ENCODE measurements at places on chromosomes 12 and 14.

- no peaks in the 10 kb centered on the region for H3K27me3 ChIP-seq
- no peak overlapping the region for H3K4me3 ChIP-seq
- no peak overlapping the region for H3K27ac ChIP-seq
- no peaks in the 10 kb centered on the region for H3K4me1 ChIP-seq
- no peaks in the 10 kb centered on the region for H3K36me3 ChIP-seq
Measured at GRCh38 chr12:73950507-73950906, 587.1 kb upstream of the ATXN7L3B start.

GRCh38 chr12:87259391-87259790 is 769.8 kb downstream of the C12orf50 start:
- H3K27ac ChIP-seq = no peak overlapping the region
- DNase-seq = no peak
- H3K4me1 ChIP-seq = no peaks in the 10 kb centered on the region

DNA sequence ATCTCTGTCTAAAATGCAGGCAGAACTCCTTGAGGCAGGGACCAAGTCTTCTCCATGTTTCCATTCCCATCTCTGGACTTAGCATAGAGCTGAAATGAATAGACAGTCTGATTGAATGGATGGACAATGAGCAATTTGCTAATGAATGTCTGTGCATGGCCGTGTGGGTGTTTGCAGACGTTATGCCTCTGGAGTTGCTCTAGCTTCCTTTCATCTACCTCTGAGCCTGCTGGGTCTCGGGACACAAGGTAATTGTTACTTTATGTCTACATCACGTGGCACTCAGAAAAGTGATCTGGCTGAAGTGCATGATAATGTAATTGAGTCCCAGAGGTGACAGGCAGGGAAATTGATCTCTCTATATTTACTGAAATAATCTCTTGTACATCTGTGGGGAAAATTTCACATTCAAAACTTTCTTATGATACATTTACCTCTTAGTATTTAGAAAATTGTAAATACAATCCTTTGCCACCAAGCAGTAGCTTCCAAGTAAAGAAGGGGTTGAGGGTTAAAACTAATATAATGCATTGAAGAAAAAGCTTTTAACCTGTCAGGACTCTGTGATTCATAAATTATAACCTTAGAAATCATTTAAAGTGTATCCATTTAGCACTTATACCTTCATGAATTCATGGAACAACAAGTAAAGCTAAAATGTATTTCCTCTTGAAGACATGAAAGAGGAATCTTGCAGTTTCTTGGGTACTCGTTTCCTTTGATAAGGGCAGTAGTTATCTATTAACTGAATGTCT is 424.1 kb downstream of the APAF1 start:
- no peak overlapping the region for H3K27ac ChIP-seq
- no peak overlapping the region for H3K4me3 ChIP-seq
- H3K36me3 ChIP-seq = no peaks in the 10 kb centered on the region
- no peaks in the 10 kb centered on the region for H3K27me3 ChIP-seq

- peaks cover 11% of the 10 kb centered on the region for H3K4me1 ChIP-seq
- no peak for DNase-seq
- H3K36me3 ChIP-seq = no peaks in the 10 kb centered on the region
- H3K27me3 ChIP-seq = peaks cover 3% of the 10 kb centered on the region
- no peak overlapping the region for H3K4me3 ChIP-seq
- H3K27ac ChIP-seq = no peak overlapping the region
Measured at GRCh38 chr14:105938055-105938863, 411.9 kb downstream of the TMEM121 start.

DNA sequence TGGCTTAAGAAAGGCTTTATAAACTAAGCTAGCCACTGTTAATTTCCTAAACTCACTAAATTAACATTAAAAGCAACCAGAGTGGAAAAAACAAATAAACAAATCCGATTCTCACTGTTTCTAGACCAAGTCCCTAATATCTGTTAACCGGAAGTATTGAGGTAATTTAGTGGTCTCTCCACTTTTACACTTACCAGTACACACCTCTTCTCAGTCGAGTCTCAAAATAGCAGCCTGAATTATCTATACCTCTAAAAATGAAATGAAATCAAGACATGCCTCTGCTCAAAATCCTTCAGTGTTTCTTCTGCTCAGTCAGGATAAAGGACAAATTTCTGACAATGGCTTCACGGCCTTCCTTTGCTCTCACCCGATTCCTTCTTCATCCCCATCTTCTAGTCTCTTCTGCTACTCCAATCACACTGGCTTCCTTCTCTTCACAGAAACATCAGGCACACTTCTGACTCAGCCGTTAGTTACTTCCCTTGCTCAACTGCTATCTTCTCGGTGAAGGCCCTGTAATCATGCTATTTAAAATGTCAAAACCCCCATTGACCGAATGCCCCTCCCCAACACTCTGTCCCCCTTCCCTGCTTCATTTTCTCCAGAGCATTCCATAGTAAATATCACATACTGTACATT is 161.3 kb downstream of the KITLG start:
- DNase-seq = no peak
- no peaks in the 10 kb centered on the region for H3K27me3 ChIP-seq
- H3K36me3 ChIP-seq = no peaks in the 10 kb centered on the region

DNA sequence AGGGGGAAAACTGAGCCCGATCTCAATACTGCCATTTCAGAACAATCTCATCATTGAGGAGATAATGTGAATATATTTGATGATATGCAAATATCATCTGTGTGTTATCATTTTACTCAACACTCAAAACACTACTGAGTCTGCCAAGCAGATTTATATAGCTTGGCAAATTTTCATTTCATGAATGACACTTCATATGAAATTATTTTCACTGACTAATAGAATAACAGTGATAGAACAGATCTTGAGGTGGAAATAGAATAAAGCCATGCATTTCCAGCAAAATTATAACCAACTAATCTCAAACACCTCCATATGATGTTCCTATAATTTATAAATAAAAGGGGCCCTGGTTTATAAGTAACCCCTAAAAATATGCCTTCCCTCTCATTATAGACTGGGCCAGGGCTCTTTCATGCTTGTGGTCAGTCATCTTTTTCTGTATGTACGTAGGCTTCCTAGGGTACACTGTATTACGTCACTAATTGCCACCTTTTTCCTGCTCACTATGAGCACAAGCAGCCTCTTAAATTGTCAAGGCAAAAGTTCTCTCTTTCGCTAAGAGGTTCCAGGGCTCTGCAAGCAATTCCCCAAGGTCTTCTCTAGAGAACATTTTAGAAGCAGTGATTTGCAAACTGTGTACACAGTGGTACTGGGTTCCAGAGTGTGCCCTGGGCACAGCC is 197.1 kb upstream of the FOXN3 start:
- H3K27ac ChIP-seq = no peak overlapping the region
- no peaks in the 10 kb centered on the region for H3K36me3 ChIP-seq

- H3K36me3 ChIP-seq = no peaks in the 10 kb centered on the region
- no peak for DNase-seq
- no peak overlapping the region for H3K4me3 ChIP-seq
- peaks cover 33% of the 10 kb centered on the region for H3K4me1 ChIP-seq
Measured at GRCh38 chr12:7642876-7643309, 22.8 kb downstream of the APOBEC1 start.

GRCh38 chr14:76729258-76729657 is 32.0 kb upstream of the VASH1 start:
- no peak overlapping the region for H3K27ac ChIP-seq
- no peak for DNase-seq
- H3K27me3 ChIP-seq = peaks cover 8% of the 10 kb centered on the region
- H3K36me3 ChIP-seq = no peaks in the 10 kb centered on the region
- H3K4me1 ChIP-seq = no peaks in the 10 kb centered on the region

GRCh38 chr12:52423661-52424500 is 10.3 kb downstream of the KRT75 start:
- H3K27me3 ChIP-seq = no peaks in the 10 kb centered on the region
- no peaks in the 10 kb centered on the region for H3K36me3 ChIP-seq
- no peak for DNase-seq
- H3K4me3 ChIP-seq = no peak overlapping the region
- no peak overlapping the region for H3K27ac ChIP-seq

GRCh38 chr12:25017336-25017735 is 68.4 kb upstream of the BCAT1 start:
- no peaks in the 10 kb centered on the region for H3K36me3 ChIP-seq
- H3K27me3 ChIP-seq = peaks cover 2% of the 10 kb centered on the region
- no peak overlapping the region for H3K27ac ChIP-seq
- no peaks in the 10 kb centered on the region for H3K4me1 ChIP-seq
- DNase-seq = no peak
- H3K4me3 ChIP-seq = no peak overlapping the region

GRCh38 chr12:121505513-121505912 is 75.3 kb downstream of the KDM2B start:
- no peak for DNase-seq
- H3K27me3 ChIP-seq = no peaks in the 10 kb centered on the region
- no peak overlapping the region for H3K27ac ChIP-seq
- H3K4me3 ChIP-seq = no peak overlapping the region

GRCh38 chr12:49448858-49449257 is 81.6 kb downstream of the SPATS2 start:
- H3K27me3 ChIP-seq = no peaks in the 10 kb centered on the region
- no peaks in the 10 kb centered on the region for H3K36me3 ChIP-seq
- no peak for DNase-seq
- no peak overlapping the region for H3K27ac ChIP-seq
- no peak overlapping the region for H3K4me3 ChIP-seq
- H3K4me1 ChIP-seq = no peaks in the 10 kb centered on the region

DNA sequence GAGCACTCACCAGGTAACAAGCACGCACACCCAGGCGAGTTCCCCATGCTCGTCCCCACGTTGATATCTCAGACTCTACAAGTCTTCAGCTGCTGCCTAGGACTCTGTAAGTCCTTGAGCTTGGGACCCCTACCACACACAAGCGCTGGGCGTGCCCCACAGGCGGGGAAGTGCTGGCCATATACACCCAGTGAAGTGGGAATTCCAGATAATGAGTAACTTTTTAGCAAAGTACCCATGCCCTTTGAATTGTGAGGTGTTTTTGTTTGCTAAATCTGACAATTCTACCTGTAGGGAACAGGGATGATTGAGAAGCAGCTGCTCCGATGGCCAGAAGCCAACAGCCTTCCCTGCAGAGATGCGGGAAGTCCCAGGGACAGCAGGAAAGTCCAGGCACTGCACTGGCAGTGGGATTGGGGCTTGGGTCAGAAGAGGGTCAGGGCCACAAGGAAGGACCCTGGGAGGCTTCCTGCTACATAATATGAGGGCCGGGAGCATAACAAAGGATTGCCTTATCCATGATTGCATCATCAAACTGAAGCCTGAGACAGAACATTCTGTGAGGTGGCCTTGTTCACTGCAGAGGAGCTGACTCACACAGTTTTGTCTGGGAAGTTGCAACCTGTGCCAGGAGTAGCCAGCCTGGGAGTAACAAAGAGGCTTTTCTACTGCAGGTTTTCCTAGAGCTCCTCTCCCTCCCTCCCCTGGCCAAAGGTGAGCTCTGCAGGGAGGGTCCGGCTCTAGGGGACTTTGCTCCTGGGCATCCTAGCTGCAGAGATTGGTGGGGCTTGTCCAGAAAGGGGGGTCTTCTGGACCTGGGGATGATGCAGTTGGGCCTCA is 13.2 kb upstream of the SERPINA3 start:
- H3K4me1 ChIP-seq = no peaks in the 10 kb centered on the region
- no peak for DNase-seq
- no peaks in the 10 kb centered on the region for H3K27me3 ChIP-seq
- H3K27ac ChIP-seq = no peak overlapping the region
- no peak overlapping the region for H3K4me3 ChIP-seq

GRCh38 chr12:80178846-80179245 is 79.5 kb downstream of the OTOGL start:
- H3K4me1 ChIP-seq = no peaks in the 10 kb centered on the region
- no peak overlapping the region for H3K4me3 ChIP-seq
- no peak overlapping the region for H3K27ac ChIP-seq

DNA sequence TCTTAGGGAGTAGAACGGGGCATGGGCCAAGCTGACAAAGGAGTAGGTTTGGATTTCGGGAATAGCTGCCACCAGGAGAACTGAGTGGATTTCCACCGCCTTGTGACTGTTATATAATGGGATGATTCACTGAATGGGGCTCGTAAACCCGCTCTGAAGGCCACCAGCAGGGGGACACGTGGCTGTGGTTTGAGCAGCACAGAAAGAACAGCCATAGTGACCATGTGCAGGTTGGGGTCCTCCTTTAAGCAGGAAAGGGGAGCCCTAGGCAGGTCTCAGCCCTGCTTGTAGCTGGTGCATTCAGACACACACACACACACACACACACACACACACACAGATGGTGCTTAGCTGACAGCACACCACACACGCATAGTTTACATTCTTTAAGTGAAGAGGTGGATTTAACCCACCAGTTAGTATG is 8.6 kb upstream of the ASB2 start:
- no peak for DNase-seq
- no peaks in the 10 kb centered on the region for H3K36me3 ChIP-seq
- no peak overlapping the region for H3K4me3 ChIP-seq
- no peaks in the 10 kb centered on the region for H3K27me3 ChIP-seq

DNA sequence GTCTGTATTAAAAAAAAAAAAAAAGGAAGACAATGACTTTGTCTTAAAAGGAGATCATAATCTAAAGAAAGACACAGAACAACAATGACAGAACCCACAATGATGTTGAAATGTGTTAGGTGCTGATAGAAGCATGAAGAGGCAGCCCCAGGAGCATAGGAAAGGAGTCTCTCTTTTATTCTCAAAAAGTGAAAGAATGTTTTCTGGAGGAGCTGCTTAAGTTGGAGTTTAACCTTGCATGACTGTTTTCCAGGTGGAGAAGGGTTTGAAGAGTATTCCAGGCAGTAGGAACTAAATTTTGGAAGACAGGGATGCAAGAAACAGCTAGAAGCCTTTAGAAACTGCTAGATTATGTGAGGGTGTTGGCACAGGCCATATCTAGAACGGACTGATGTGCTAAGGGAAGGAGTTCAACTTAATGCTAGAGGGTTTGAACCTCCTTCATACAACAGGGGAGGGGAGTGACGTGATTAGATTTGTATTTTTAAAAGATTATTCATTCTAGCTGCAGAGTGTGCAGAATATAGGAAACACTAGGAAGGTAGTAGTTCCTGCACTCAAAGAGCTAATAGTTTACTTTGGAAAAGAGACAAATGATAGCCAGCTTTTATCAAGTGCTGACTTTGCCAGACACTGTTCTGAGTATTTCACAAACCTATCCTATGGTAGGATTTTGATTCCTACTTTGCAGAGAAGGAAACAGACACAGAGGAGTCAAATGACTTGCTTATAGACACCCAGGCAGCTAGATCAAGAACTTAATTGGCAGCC is 4.6 kb upstream of the RPL6 start:
- no peaks in the 10 kb centered on the region for H3K27me3 ChIP-seq
- H3K27ac ChIP-seq = no peak overlapping the region
- peaks cover 13% of the 10 kb centered on the region for H3K4me1 ChIP-seq
- no peaks in the 10 kb centered on the region for H3K36me3 ChIP-seq

DNA sequence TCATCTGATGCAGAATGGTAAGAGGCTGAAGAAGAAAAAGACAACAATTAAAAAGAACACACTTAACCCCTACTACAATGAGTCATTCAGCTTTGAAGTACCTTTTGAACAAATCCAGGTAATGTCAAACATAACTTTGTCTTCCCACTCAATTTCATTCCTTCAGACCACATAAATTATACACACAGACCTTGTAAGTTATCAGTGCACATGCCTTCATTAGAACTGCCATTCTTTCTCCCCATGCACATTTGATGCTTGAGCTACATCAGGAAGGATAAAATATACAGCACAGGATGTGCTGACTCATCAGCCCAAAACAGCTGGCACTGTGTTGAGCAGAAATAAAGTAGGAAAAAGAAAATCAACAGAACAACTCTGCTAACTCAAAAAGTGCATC is 246.7 kb downstream of the PAWR start:
- H3K4me1 ChIP-seq = no peaks in the 10 kb centered on the region
- H3K36me3 ChIP-seq = no peaks in the 10 kb centered on the region
- no peak for DNase-seq
- no peak overlapping the region for H3K27ac ChIP-seq
- H3K4me3 ChIP-seq = no peak overlapping the region

All from CD4-positive, alpha-beta T cell (primary cell).